Left lung (tissue), 14 donors: ENCODE measurements at places on chromosomes 6 and 20.

DNA sequence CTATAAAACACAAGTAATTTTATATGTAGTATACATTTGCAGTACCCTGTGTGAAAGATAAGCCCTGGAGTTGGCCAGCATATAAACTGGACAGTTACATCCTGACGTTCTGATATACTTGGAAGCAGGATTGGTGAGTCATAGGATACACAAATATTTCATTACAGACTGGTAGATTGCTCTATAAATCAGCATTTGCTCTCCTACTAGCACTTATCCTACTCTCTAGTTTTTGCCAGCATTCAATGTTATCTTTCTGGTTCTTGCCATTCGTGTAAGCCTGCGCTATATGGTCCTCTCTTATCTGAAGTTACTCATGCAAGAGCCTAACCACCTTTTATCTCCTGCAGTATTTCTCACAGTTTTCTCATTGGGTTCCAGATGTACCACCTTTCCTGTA lies 680.2 kb upstream of the MMS22L start:
- DNase-seq = no peak

GRCh38 chr20:17969884-17970409 lies 1.1 kb downstream of the MGME1 start:
- no peak for DNase-seq

- no peak for DNase-seq
These were observed 7.1 kb upstream of the MYT1 start for GRCh38 chr20:64156886-64157875.

DNA sequence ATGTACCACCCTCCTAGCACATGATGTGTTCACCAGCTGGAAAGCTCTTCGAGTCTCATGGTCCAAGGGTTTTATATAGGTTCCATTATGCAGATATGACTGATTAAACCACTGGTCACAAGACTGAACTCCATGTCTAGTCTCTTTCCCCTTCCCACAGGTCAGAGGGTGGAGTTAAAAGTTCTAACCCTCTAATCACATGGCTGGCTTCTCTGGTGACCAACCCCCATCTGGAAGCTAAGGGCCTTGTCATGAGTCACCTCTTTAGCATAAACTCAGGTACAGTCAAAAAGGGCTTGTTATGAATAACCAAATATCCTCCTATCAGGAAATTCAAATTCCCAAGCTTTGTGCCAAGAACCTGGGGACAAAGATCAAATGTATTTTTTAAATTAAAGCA lies 52.0 kb upstream of the KLHL31 start:
- DNase-seq = no peak

- DNase-seq = no peak
These were observed 22.7 kb downstream of the CFAP206 start for GRCh38 chr6:87430499-87430898.

DNA sequence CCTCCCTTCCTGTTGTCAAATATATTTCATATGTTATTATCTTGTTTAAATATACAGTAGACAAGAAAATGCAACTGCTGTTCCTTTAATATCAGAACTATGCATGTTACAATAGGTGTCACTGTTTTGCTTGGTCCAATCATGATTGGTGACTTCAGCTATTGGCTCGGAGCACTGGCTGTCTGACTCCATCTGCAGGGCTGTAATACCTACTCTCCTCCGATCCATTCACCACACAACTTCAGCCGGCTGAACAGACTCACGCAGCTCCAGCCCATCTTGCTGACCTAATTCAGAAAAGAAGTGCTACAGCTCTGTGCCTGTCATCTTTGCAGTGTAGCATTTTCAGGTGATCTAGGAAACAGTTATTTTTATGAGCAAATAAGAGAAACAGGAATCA lies at the start of gene BTBD3:
BTBD3 (plus strand) TSS at position 231 of the 400 bp plus-strand sequence. CDS start 383 bp downstream, outside the sequence.
- DNase-seq = peak; percentile 43

DNA sequence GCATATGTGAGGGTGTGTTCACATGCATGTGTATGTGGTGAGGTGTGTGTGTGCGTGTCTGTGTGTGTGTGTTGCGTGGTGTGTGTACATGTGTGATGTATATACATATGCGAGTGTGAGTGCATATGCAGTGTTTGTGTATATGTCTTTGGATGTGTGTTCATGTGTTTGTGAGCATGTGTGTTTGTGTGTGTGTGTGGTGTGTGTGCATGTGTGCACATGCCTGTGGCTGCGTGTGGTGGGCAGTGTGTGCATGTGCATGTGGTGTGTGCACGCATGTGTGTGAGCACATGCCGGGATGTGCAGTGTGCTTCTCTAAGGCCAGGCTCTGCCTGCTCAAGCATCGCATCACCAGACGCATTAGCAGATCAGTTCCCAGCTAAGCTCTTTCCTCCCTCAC lies 5.7 kb downstream of the THBS2 start:
- no peak for DNase-seq

- DNase-seq = no peak
These were observed 2.0 kb upstream of the MICAL1 start for GRCh38 chr6:109457562-109457996.

DNA sequence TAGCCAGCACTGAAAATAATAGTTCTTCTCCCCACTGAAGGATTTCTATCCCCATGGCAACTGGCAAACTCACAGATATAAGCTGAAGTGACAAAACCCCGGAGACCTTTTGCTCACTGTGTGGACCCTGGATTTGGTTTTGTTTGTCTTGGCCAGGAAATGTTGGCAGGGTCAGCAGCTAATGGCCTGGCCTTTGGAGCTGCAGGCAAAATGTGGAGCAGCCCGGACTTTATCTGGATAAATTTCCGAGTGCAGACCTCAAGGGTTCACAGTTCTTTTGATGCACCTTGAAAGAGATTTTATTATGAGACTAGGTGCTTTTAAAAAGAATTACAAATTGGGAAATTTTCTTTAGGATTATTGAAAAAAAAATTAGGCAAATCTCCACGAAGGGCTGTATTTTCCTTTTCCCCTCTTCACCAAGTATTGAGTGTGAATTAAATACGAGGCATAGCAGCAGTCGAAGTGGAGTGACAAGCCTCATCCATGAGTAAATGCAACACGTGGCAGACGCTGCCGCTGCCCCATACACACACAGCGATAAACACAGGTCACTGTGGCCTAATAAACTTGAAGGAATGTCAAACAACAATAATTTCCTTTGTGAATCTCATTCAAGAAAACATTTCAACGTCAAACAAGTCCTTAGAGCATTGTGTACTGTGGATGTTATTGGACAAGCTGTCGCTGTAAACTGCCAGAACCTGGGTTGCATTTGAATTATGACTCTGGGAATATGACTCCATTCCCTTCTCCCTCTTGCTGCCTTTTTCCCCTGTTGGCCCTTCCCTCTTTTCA lies 35.1 kb upstream of the CCN6 start:
- no peak for DNase-seq

- DNase-seq = no peak
These were observed 7.2 kb downstream of the MYLK4 start for GRCh38 chr6:2743280-2744208.

- DNase-seq = no peak
These were observed 173.7 kb downstream of the PHACTR1 start for GRCh38 chr6:12890171-12890790.

DNA sequence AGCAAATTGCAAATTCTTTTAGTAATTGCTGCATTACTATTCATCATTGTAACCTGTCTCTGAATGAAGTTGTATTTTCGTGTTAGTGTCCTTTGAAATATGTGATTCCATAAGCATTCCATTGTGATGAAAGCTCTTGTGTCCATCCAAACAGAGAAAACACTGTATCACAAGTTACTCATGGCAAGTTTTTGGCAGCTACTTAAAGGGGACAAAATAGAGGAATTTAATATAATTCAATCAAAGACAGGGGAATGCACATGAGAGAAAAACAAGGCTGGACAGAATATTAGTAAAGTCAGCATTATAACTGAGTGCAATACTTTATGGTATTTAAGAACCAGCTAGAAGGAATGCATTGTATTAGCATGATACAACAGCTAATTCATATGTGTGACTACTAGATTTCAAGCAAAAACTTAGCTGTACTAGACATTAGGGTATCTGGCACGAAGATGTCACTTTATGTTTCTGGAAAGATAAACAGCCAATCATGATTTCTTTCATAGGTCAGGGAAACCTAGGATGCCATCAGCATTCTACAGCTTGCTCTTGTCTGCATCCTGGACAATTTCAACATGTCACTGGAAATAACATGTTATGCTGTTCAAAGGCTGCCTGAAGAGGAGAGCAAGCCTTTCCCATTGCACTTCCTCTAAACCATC lies 270.6 kb upstream of the MARCKS start:
- no peak for DNase-seq

DNA sequence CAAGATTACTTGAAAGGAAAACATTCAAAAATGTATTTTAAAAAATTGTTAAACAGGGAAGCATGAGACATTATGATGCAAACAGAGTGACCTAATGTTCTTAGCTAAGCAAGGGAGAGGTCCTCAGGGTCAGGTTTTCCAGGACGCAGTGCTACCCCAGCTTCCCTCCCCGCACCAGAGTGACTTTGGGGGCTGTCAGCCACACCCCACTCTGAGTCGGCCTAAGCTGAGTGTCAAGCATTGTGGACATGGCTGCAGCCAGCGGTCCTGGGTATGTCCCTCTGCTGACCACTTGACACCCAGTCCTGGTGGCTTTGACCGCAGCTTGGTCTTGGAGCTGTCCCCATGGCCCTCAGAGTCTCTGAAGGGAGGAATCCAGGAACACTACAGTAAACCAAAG lies 54.9 kb upstream of the CD93 start:
- no peak for DNase-seq

DNA sequence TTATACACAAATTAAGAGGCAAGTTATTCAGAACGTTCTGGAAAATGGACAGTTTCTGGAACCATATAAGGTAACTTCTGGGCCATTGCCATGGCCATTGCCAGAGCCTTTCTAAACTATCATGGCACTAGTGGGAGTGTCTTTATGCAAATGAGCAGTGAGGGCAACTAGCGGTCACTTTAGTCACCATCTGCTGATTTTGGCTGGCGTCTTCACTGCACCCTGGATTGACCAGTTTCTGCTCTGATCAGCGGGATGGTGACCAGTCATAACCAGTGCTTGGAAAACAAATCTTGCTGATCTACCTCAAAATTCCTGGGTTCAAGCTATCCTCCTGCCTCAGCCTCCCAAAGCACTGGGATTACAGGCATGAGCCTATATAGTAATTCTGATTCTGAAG lies 7.3 kb upstream of the SNTA1 start:
- no peak for DNase-seq

DNA sequence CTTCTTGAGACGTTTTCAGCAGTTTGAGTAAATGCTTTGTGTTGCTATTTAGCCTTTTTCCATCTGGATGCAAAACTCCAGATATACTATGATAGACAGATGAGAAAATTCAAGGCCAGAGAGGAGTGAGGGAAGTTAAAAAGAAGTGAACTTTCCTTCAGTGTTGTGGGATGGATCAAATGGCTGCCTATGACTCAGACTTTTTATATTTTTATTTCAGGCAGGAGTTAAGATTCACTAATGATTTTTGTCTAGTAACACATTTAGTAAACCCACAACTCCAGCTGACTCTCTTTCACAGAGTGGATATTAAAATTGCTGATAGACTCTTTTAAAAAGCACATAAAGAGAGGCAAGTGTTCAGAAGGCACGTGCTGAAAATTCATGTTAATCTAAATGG lies 23.2 kb upstream of the PTCHD4 start:
- no peak for DNase-seq
